ENCODE measurements at places on chromosomes 3 and 15. TPM values are rescaled to one million over a fixed set of nuclear protein-coding genes. Genes with fewer than 3 reads are reported as not detected.

Gene GFM1
- 42.9 TPM for total RNA-seq

Gene KNG1
- total RNA-seq, result 1,019 TPM

Gene PLA2G4D
- not detected for total RNA-seq

GRCh38 chr3:130529486-130530215 is 12.7 kb downstream of the COL6A6 start:
- DNase-seq, result no peak

Gene GPR27
- 0.10 TPM for total RNA-seq

DNA sequence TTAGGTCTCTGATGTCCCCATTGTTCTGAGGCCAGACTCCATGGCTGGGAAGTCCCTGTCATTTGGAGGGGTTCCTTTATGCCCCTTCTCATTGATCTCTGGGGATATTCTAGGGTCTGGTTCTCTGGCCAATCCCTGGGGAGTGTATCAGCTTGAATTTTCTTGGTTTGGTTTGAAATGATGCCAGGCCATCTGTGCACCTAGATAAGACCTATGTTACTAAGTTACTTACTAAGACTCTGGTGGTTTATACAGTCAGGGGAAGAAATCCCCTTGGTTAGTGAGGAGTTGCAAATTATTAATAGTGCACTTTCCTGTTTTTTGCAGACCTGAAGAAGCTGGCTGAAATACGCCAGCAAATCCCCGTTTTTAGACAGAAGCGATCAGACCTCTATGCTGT is 20.3 kb downstream of the NIT2 start:
- DNase-seq, result no peak

DNA sequence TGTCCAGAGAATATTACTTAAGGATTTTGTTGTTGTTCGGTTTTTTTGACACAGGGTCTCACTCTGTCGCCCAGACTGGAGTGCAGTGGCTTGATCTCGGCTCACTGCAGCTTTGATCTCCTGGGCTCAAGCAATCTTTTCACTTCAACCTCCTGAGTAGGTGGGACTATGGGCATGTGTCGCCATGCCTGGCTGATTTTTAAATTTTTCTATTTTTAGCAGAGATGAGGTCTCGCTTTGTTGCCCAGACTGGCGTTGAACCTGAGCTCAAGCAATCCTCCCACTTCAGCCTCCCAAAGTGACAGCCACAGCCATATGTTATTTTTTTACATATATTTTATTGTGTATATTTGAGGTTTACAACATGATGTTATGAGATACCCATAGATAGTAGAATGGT is 86.8 kb upstream of the UMPS start:
- DNase-seq, result no peak

- no peak for DNase-seq
These were observed 60.6 kb upstream of the SEC61A1 start for GRCh38 chr3:127991681-127992080.

- no peak for DNase-seq
These were observed 6.5 kb downstream of the DAG1 start for GRCh38 chr3:49476563-49476962.

Gene CALML4
- total RNA-seq, result 6.8 TPM

- DNase-seq, result no peak
These were observed 295.0 kb upstream of the ICE2 start for GRCh38 chr15:60773901-60774300.

Gene IQCH
- 1.4 TPM for total RNA-seq

Gene SLC27A2
- total RNA-seq, result 153 TPM

Gene TWF2
- total RNA-seq, result 16.8 TPM

- DNase-seq, result no peak
These were observed 260.4 kb upstream of the SLCO3A1 start for GRCh38 chr15:91593067-91593466.

DNA sequence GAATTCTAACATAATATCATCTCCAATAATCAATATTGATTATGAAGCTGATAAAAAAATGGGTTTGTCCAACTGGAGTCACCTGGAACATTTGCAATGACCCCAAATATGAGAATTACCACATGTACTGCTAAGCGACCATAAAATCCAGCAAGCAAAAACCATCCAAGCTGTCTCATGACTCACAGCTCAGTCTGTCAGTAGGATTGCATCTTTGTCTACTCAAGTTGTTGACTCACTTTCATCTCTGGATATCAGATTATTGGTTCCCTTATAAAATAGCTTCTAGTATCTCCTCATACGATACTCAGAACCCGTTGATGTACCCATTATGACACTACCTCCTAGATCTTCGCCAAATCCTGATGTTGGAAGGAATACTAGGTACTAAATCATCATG is 209.8 kb upstream of the ATP11B start:
- DNase-seq, result no peak

GRCh38 chr3:196938576-196938975 is 3.8 kb downstream of the NCBP2 start:
- no peak for DNase-seq

Gene CA12
- 0.28 TPM for total RNA-seq

Gene GOLGA6L7
- not detected for total RNA-seq

- no peak for DNase-seq
These were observed 90.6 kb upstream of the UBE2E2 start for GRCh38 chr3:23112491-23112890.

GRCh38 chr3:160684368-160684740 is 7.4 kb downstream of the ARL14 start:
- no peak for DNase-seq

- DNase-seq, result no peak
These were observed 73.6 kb downstream of the ETV5 start for GRCh38 chr3:186035277-186035676.

Gene MYO5C
- total RNA-seq, result 6.3 TPM

Gene FGF7
- total RNA-seq, result 0.30 TPM

DNA sequence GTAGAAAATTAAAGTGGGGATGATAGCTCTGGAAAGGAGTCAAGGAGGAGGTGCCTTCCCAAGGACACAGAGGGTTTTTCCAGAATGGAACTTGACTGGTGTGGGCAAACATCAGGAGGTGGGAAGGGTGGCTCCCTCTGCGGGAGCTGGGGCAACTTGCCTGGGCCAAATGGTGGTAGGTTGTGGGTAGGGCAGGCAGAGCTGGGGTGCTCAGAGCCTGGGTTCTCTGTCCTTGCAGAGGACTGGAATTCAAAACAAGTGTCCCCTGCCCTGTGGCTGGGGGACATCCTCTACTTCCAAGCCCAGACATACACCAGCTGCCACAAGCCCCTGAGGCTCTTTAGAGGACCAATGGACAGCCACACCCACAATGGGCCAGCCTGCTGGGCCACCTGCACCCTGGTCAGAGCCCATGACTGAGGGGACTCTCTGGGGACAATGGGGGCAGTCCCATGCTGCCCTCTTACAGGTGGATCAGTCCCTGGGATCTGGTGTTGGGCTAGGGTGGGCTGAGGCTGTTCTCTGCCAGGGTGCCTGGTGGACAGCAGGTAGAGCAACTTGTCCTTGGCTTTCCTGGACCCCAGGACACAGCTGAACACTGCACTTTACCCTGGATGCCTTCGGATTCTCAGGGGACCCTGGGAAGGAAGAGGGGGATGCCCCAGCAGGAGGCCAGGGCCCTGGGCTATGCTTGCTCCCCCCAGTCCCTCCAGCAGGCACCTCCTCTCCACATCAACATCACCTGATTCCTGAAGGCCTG is 38.6 kb upstream of the CSPG4 start:
- no peak for DNase-seq

All from left lobe of liver (tissue), 2 donors.